ENCODE measurements at places on chromosomes 4 and X.

- no peak for DNase-seq
Observed at GRCh38 chr4:48121180-48121579, 12.9 kb downstream of the TXK start.

GRCh38 chr4:164706675-164707074 lies 47.3 kb upstream of the SMIM31 start:
- no peak for DNase-seq

- DNase-seq = no peak
Observed at GRCh38 chr4:73979407-73979957, 2.3 kb downstream of the PF4 start.

GRCh38 chr4:83929550-83929949 lies 393.6 kb downstream of the GPAT3 start:
- no peak for DNase-seq

All from CD4-positive, alpha-beta T cell treated with Interleukin-4 for 4 hours (primary cell).